ENCODE measurements at places on chromosomes 13 and 19. TPM values are rescaled to one million over a fixed set of nuclear protein-coding genes. Genes with fewer than 3 reads are reported as not detected.

- peak; percentile 83 for DNase-seq
These were observed 33.1 kb downstream of the CEBPG start for GRCh38 chr19:33406521-33407139.

GRCh38 chr19:39645800-39646411, 9.8 kb upstream of the LGALS16 start:
- DNase-seq = no peak

- DNase-seq = no peak
These were observed 43.2 kb downstream of the KLF12 start for GRCh38 chr13:74090869-74091605.

GRCh38 chr13:19685034-19685433, 51.6 kb downstream of the MPHOSPH8 start:
- peak; percentile 55 for DNase-seq

- no peak for DNase-seq
These were observed 167.8 kb upstream of the SOX1 start for GRCh38 chr13:111898956-111899713.

- peak; percentile 80 for DNase-seq
These were observed 1.1 kb downstream of the UBXN6 start for GRCh38 chr19:4456476-4456842.

- no peak for DNase-seq
These were observed 140.9 kb downstream of the KCNRG start for GRCh38 chr13:50156140-50156539.

- no peak for DNase-seq
These were observed 1.2 kb upstream of the SLC25A42 start for GRCh38 chr19:19062454-19063182.

DNA sequence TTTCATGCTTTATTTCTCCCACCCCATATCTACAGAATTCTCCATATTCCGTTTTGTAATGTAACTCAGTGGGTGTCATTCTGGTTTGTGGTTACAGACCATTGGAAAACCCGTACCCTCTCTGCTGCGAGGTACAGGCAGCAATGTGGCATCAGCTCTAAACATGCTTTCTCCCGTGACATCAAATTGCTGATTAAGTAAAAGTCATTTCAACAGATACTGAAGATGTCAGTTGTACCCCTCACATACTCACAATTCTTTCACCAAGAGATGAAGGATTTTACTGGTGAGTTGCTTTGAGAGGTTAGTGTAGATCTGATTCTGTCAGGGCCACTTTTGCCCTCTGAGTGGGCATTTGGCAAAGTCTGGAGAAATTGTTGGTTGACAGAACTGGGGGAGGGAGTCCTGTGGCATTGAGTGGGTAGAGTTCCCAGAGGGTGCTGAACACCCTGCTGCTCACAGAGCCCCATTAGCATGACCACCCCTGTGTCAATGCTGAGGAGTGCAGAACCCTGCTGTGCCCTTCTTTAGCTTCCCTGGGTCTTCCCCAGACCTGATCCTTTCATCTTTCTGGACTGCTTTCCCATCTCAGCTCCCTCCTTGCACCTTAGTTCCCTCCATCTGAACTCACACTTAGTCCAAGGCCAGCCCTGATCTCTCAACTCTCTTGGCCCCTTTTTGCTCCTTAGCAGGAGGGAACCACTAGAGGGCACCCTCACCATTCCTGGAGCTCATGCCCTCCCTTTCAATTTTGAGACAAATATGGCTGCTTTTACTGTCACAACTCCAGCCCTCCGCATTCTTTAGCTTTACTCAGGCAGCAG, 39.9 kb upstream of the CEACAM8 start:
- peak; percentile 44 for DNase-seq

DNA sequence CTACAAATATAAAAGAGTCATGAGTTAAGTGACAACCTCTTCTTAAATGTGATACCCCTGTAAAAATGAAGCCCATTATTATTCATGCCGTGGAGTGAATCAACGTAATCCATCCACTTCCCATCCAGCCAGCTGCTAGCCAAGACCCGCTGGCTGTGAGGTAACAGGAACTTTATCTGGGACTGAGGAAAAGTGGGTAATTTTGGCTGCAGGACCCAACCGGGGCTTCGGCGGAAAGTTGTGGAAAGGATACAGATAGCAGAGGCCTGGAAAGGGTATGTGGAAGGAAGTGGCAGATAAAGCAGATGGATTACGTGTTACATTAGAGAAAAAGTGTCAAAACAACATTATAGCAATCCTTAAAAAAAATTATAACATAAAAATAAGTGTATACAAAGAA, 48.3 kb downstream of the SLC7A1 start:
- no peak for DNase-seq

DNA sequence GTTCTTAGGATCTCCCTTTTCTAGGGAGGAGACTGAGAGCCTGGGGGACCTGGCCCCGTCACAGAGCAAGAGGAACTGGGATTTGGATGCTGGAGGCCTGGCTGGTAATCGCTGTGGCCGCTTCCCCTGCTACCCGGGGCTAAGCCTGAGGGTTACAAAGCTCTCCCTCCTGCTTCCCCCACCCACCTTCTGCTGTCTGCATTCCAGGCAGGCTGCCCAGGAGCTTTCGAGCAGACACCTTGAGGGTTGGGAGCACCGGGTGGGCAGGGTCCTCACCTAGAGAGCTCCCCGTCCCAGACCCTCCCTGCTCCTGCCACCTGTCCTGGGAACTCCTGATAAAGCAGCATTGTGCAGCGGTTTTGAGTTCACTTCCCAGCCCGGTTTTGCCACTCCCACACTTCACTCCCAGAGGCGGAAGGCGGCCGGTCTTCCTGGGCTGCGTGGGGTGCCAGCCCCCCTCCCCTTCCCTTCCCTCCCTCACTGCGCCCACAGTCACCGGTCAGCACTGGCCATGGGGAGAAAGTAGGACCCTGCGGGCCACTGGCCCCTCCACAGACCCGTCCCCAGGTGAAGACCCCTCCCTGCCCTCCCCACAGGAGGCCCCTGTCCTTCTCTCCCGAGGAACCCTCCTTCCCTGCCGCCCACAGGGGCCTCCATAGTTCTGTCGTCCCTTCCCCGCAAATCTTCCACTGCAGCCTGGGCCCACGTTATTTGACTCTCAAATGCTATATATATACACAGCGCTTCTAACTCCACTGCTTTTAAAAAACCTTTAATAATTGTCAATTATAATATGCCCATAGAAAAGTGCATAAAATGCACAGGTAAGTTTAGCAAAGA, 8.1 kb downstream of the PAK4 start:
- peak; percentile 56 for DNase-seq

DNA sequence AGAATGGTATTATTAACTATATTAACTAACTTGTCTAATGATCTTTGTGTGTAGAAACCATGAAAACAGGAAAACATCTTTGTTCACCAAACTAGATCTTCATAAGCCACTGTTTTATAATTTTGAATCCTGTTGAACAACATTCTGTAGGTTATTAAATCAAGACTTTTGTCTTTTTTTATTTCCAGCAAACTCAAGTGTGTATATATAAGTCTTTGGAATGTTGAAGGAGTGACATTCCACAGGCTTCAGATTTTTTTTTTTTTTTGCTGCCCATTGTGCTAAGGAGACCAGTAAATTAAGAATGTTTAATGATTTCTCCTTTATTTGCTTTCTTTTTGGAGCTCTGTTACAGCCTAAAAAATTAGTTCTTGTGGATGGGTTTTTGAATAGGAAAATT, 89.6 kb downstream of the LMO7 start:
- DNase-seq = no peak

GRCh38 chr13:105908586-105908985, 626.9 kb downstream of the EFNB2 start:
- no peak for DNase-seq

DNA sequence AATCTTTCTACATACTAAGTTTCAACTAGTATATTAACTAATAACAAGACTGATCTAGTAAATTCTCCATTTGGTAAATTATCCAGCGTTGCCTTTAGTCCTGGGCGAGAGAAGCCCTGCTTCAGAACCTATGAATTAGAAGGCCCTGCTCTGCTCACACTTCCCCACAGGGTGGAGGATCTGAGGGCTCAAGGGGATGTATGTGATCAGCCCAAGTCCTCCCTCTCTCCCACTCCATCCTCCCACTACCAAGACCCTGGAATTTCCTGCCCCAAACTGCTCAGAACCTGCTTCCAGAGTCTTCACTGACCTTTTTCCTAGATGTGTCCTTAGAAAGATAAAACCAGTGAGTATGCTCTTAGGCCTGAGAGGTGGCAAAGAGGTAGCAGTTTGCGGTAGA, 91.6 kb downstream of the WDFY2 start:
- DNase-seq = no peak

GRCh38 chr13:96130818-96131340, 41.0 kb downstream of the HS6ST3 start:
- peak; percentile 8 for DNase-seq

- DNase-seq = no peak
These were observed 14.5 kb downstream of the FFAR2 start for GRCh38 chr19:35462476-35462953.

DNA sequence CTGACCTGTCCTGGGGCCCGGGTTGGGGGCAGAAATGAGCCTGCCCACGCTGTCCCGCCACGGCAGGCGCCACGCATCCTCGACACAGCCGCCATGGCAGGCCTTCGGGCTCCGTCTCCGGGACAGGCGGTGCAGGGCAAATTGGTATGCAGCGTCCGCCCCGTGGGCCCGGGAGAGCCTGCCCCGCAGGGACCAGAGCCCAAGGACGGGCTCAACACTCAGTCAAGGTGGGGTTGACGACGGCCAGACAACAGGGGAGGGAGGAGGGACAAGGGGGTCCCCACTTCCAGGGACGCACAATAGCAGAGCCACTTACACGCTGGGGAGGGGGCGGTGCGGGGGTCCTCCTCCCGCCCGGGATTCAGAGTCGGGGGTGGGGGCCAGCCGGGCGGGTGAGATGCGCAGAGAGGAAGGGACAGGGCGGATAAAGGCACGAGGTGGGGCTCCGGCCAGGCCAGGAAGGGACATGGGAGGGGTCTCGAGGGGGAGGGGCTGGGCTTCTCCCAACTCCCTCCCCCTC, 1.2 kb downstream of the CTXN1 start:
- no peak for DNase-seq

- no peak for DNase-seq
These were observed 1711.8 kb downstream of the EFNB2 start for GRCh38 chr13:104823709-104824108.

DNA sequence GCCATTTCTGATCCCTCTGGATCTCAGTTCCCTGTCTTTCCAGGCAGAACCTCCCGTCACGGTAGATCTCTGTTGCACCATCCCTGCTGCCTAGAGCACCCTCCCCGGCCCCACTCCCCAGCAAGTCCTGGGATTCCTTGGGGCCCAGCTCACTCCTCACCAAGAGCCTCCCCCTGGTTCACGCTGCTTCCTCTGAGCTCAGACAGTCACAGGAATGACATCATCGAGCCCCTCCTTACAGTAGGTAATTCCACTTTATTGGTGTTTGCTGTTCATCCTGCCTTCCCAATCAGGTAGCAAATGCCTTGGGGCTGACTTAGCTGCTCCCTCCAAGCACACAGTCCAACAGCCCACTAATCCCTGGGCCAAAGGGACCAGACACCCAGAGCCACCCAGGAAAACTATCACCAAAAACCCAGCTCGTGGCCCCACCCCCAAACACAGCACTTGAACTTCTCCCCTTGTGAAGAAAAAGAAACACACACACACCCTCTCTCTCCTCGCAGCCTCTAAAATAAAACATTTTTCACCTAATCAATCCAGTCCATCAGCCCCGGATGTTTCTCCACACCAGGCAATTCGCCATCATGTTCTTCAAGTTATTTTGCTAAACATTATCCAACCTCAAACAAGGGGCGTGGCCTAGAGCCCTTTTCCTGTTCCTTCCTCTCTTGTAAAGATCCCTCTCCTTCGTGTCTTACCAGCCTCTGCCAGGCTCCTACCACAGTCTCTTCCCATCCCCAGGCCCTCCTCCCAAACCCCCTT, 2.5 kb downstream of the NAPA start:
- peak; percentile 83 for DNase-seq

- DNase-seq = no peak
These were observed 344.0 kb downstream of the DACH1 start for GRCh38 chr13:71522941-71523526.

The ZNF320 gene
- total RNA-seq = 34.8 TPM

The SIGLEC8 gene
- total RNA-seq = not detected

The CEACAM19 gene
- total RNA-seq = 17.0 TPM

The PDE4A gene
- 15.1 TPM for total RNA-seq

The FFAR2 gene
- total RNA-seq = not detected

The ZNF135 gene
- total RNA-seq = 8.5 TPM

The ZNF709 gene
- 8.3 TPM for total RNA-seq

The GGN gene
- not detected for total RNA-seq

The ZNF610 gene
- not detected for total RNA-seq

The SMIM44 gene
- total RNA-seq = not detected

The ACP5 gene
- total RNA-seq = not detected
